Stimulated activated CD4-positive, alpha-beta T cell treated with anti-CD3 and anti-CD28 coated beads, Interleukin-15, amount 100 ng/mL, for 48 hours (primary cell): ENCODE measurements at places on chromosomes 6 and 20.
A peak's percentile ranks its signal among the peaks of the same experiment; 100 is the strongest.

GRCh38 chr20:23752481-23753193, 1.9 kb upstream of the CST1 start:
- DNase-seq: no peak

- DNase-seq: no peak
These were observed 104.8 kb upstream of the NEDD9 start for GRCh38 chr6:11337306-11337705.

DNA sequence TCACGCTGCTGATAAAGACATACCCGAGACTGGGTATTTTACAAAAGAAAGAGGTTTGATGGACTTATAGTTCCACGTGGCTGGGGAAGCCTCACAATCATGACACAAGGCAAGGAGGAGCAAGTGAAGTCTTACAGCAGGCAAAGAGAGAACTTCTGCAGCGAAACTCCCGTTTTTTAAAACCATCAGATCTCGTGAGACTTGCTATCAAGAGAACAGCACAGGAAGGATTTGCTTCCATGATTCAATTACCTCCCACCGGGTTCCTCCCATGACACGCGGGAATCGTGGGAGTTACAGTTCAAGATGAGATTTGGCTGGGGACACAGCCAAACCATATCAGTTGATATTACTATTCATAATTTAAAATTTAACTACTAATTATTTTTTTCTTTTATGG, 157.3 kb upstream of the ATXN1 start:
- DNase-seq: no peak

GRCh38 chr6:1609041-1609647, 571 bp upstream of the FOXC1 start:
- DNase-seq: no peak

DNA sequence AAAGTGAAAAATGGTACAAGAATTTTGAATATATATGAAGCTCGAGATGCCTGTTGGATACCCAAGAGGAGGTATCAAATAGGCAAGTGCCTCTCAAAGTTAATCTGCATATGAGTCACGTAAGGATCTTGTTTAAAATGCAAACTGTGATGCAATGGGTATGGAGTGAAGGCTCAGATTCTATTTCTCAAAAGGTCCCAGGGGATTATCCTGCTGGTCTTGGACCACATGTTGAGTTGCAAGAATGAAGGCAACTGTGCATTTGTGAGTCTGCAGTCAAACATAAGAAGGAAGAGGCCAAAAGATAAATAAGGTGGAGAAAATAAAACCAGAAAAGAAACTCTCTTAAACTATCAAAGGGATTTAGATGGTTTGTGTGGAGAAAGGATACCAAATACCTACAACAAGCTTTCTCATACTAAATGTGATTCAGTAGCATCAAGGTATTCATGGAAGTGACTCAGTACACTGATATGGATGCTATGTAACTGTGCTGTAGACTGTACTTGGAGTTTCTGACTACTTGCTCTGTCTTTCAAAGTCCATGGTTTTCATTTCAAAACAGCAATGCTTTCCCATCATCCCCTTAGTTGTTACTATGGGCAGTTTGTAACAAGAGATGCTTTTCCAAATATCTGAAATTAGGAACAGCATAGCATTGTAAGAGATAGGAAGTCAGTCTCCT, 106.3 kb downstream of the GFRAL start:
- DNase-seq: no peak

DNA sequence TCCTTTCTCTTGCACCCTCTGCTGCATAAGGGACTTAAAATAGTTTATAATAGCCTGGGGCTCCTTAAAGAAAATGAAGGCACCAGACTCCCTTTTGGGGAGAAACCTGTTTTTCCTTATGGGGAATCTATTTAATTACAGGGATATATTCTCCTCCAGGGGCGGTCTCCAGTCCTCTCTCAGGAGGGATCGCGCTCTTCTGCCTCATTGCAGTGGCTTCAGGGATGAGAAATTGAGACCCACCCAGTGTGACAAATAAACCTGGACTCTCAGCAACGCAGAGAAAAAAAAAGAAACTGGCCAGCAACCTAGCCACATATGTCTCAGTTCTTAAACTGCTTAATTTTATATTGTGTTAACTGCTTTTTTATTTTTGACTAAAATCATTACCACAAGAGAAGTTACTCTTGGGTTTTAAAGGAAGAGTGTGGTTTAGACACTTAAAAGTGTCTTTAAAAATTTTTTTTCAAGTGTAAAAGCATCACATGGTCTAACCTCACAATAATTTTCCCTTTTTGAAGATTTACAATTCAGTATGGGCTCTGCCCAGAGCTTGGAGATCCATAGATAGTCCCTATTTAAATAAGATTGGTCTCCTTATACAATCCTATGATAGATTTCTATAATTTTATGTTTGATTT, 11.7 kb upstream of the GOPC start:
- DNase-seq: no peak

- DNase-seq: no peak
These were observed 132.1 kb upstream of the SALL4 start for GRCh38 chr20:51934301-51935002.

DNA sequence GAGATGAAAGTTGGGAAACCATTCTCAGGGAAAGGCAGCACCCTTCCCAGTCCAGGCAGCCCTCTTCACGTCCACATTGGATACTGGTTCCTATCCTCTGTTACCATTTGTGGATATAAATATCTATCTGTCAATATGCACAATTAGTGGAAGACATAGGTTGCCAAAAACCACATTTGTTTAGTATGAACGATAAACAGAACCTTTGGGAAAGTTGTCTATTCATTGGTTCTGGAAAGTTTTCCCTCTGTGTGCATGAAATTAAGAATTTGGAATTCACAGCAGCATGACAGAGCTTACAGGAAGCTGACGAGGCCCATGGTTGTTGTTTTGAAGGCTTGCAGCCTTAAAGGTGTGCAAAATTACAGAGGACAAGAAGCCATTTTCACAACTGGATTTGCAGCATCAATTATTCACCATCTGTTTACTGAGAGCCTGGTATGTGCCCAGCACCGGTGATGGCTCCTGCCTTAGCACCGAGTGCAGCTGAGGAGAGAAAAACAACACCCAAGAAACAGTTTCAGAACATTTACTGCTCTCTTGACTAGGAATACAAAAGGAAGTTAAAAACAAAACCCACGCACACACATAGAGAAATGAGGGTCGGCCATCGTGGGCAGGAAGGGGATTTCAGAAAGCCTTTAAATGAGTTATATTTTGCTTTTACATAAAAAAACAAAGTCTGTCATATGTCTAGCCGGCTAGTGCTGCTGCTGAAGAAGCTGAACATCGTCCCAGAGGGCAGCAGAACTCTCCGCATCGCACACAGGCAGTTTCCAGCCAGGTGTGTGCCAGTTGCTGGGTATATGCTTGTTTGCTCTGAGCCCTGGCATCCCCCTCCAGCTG, 319.6 kb downstream of the FARS2 start:
- no peak for DNase-seq

GRCh38 chr6:27678469-27678868, 205.6 kb upstream of the ZNF184 start:
- no peak for DNase-seq

- no peak for DNase-seq
These were observed 13.3 kb upstream of the SGK1 start for GRCh38 chr6:134331256-134331655.

- no peak for DNase-seq
These were observed 113.4 kb downstream of the SCP2D1 start for GRCh38 chr20:18926965-18927364.

GRCh38 chr6:139336488-139336887, 38.0 kb downstream of the CITED2 start:
- no peak for DNase-seq

GRCh38 chr6:75275067-75275466, 9.5 kb downstream of the TMEM30A start:
- DNase-seq: no peak

GRCh38 chr6:114588726-114589125, 245.9 kb upstream of the HS3ST5 start:
- no peak for DNase-seq

DNA sequence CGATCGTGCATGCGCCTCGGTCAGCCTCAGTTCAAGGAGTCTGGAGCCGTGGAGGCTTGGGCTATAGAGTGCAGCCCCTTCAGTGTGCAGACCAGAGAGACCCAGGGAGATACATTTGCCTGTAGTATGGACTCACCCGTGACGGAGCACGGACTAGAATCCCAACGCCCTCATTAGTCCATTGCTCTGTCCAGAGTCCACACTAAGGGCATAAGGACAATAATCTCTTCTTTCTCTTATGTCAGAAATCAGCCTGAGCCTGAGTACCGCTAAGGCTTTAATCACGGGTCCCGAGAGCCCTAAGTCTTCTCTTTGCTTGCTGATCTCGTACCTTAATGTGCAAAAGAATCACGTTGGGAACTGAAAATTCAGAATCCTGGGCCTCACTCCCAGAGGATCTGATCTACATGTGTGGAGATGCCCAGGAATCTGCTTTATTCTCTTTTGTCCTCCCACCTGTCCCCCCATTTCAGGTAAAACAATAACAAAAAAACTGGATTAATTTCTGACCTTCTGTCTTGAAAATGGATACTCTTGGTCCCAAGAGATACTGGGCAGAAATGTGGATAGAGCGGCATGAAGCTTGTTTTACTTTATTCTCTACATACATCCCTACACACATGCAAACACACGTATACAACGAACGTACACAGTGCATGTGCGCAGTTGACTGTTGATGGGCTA, 671 bp downstream of the BPHL start:
- DNase-seq: no peak

GRCh38 chr6:33053230-33053629, 20.2 kb downstream of the HLA-DPA1 start:
- DNase-seq: no peak

- DNase-seq: no peak
These were observed 175.0 kb downstream of the BCAS1 start for GRCh38 chr20:53895385-53895755.

- DNase-seq: no peak
These were observed 117.3 kb downstream of the EYA2 start for GRCh38 chr20:47011984-47012383.

DNA sequence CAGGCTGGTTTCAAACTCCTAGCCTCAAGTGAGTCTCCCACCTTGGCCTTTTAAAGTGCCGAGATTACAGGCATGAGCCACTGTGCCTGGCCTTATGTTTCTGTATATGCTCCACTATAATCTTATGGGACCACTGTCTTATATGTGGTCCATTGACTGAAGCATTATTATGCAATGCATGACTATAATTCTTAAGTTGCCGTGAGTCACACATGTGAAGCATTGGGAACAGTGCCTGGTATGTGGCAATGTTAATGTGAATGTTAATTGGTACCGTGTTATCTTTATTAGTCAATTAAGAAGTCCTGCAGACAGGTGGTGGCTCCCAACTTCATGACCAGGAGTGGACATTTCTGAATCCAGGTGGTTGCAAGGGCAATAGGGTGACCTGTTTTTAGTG, 14.7 kb upstream of the ASXL1 start:
- no peak for DNase-seq

DNA sequence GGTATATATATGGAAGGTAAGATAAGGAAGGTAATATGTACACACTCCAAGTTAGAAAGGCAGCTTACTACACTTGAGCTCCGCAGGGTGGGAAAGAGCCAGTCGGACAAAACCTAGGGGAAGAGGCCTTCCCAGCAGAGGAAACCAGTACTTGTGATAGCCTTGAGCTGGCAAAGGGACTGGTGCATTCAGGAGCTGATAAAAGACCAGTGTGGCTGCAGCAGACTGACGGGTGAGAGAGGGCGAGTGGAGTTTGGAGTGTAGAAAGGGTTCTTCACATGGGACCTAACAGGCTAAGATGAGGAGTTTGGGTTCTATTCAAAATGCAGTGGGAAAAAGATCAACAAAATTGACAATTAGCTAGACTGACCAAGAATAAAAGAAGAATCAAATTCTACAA, 49.3 kb upstream of the KIF13A start:
- DNase-seq: no peak

DNA sequence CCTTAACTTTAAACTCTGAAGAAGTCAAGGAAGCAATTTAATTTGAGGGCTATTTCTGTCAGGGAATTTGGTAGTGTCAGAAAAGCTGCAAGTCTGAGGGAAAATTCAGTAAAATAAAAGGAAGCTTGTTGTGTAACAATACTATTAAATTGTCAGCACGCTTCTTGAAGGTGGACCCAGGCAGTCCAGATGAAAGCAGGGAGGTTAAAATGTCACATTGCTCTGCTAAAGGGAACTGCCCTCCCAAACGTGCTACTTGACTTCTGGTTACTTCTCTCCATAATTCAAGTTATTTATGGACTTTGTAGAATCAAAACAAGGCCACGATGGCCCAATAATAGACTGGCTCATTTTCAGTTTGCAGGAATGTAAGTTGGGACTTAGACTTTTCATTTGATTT, 28.2 kb upstream of the ARMC2 start:
- DNase-seq: no peak

- DNase-seq: peak; percentile 65
These were observed 100.9 kb downstream of the HFE start for GRCh38 chr6:26187981-26188635.

- DNase-seq: no peak
These were observed 275.3 kb downstream of the ALDH8A1 start for GRCh38 chr6:134674562-134674961.

DNA sequence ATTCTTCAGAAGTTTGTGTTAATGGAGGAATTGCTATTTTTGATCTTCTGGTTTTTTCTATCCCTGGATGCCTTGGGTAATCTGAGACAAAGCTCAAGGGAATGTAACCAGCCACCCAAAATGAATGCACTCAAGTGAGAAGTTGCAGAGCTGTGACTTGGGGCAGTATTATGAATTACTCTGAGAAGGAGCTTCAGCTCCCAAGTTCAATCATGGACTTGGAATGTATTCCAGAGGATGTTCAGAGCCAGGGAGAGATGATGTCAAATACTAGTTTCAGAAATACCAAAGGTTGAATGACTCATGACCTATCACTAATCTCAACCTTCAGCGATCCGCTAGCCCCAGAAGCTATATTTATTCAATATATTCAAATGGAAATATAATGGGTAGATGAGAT, 375.2 kb upstream of the PLCB4 start:
- DNase-seq: no peak

GRCh38 chr20:20763650-20764049, 51.2 kb upstream of the RALGAPA2 start:
- DNase-seq: no peak

DNA sequence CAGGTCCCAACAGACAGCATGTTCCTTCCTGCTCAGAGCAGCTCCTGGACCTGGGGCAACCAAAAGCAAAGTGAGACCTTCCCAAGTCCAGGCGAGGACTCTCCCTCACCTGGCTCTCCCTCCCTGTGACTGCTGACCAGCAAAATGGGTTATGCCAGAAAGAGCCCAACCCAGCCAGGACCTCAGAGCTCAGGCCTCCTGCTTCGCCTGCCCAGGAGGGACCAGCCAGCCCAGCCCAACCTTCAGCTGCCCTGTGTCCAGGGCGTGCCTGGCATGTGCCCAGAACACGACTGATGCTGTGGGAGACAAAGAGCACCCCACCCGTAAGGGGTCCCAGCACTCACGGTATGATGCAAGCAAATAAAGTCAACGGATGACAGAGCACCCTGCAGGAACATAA, 74.0 kb upstream of the CST7 start:
- DNase-seq: no peak

GRCh38 chr6:167005350-167006159, 6.4 kb downstream of the CEP43 start:
- DNase-seq: no peak
